HT-29 (cell line): ENCODE measurements at places on chromosomes 2 and 18.
A peak's percentile ranks its signal among the peaks of the same experiment; 100 is the strongest.

DNA sequence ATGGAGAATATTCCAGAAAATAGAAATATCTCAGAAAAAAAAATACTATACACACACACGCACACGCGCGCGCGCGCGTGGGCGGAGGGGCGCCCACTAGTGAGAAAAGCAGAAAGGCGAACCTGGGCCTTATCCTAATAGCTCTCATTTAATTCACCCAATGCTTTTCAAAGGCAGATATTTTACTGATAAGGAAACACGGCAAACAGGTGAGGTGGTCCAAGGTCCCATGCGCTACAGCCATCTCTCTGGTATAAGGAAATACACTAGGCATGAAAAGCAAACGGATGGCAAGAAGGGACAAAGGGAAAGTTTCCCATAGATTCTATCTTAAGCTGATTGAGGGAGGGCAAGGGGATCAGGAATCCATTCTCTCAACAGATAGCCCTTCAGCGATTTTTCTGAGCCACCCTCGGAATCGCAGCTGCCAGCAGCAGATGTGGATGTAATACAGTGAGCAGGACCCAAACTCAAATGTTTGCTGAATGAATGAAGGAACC is 136.7 kb downstream of the TMEM247 start:
- DNase-seq: peak; percentile 62

- DNase-seq: no peak
Observed at GRCh38 chr18:79156327-79156726, 87.1 kb downstream of the ATP9B start.

DNA sequence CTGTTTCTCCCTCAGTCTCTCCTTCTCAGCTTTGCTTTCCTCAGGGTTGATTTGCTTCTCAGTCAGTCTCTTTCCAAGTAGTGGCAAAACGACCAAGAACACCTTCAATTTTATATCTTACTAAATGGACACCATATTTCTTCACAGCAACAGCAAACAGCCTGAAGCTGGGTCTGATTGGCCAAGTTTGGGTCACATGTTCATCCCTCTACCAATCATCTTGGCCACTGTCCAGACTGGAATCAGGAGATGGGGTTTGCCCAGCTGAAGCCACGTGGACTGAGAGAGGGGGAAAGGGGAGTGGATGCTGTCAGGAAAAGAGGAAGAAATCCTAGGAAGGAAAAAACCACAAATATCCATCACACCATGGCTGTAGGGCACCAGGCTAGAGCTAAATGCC is 42.0 kb upstream of the ACMSD start:
- DNase-seq: no peak

- no peak for DNase-seq
Observed at GRCh38 chr18:21084511-21085078, 27.0 kb downstream of the ROCK1 start.

DNA sequence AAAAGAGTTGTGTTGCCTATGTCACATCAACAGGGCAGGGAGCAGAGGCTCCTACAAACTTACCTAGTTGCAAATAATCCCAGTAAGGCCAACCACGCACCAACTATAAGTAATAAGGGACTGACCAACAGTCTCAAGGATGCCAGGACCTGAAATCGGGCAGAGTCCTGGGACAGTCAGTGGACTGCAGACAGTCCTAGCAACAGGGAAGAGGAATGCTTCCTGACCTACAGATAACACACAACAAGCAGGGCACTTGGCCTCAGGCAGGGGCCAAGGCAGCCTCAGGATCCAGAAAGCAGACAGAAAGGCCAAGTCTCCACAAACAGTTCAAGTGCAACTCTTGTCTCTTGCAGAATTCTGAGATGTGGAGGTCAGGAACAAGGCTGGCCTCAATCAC is 56.2 kb downstream of the GALNT14 start:
- no peak for DNase-seq

DNA sequence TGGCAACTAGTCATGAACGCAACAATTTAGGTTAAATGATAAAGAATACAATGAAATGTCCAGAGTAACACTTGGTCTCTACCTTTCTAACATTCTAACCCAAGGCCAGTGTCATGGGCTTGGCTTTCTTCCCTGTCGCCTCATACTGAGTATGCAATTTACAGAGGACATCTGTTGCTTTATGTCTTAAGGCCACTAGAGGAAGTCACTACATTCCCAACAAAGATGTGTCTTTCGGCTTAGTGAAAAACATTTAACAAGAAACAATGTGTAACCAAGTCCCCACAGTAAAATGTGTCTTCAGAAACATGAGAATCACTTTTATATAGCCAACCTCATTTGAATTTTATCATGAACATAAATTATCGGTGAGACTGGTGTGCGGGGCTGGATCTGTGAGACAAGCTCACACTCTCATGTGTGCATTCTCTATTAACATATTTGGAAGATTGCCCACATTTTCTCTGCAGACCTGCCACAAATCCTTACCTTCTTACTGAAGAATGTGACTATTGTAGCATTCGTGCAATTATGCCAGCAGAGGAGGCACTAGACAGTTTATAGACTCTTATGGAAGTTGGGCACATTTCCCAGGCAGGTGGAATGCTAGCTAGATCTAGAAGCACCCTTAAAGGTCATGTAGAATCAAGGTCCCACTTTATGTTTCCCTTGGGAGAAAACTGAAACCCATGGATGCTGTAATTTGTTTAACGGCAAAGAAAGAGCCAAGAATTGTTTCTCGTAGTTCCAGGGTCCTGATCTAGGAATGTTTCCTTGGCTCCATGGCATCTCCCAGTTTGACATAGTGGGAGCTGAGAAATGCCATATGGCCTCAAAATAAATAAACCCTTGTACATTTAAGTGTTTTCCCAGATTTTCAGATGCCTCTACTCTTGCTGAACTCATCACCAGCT is 101.8 kb downstream of the CD226 start:
- DNase-seq: peak; percentile 9

DNA sequence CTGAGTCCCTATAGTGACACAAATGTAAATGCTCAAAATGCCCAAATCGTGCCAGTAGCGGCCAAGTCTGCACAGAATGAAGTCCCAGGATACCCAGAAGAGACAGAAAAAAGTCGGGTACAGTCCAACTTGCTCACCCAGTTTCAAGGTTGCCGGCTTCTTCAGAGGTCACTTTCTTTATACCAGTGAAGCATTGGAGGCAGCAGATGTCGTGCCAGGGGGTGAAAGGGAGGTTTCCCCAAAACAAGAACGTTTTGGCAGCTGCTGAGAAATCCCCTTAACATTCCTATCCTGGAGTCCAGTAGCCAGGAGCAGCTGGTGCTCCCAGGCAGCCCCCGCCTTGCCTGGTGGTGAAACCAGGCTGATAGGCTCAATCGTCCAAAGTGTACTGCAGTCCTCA is 58.1 kb upstream of the MCFD2 start:
- no peak for DNase-seq

DNA sequence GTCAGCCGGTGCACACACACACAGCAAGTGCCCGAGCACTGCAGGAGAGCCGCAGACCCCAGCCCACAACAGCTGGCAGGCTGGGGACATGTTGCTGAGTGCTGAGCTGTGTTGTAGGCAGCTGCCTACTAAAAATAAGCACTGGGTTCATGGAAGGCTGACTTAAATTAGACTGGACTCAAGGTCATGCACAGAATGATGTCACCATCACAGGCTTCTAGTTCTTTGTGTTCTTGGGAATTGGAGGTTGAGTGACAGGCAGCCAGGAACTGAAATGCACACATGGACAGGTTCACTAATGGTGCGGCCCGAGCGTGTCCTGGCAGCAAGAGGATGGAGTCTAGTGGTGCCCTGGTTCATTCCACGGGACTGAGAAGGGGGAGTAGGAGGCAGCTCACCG is 71.3 kb downstream of the VWA3B start:
- no peak for DNase-seq

DNA sequence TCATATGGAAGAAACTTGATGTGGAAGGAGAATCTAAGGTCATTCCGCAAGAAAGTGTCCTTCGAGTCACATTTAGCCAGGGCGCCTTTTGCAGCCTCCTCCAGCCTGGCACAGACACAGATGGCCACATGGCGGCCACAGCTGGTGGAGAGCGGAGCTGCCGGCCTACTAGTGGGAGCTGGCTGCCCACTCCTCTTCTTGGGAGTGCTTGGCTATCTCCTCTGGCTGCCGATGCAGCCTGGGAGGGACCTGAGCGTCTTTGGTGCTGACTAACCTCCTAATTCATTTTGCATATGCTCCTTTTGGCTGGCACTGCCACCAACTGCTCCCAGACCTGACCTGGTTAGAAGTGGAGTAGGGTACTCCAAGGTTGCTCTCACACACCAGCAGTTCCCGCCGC is 199.3 kb upstream of the MYT1L start:
- peak; percentile 5 for DNase-seq

GRCh38 chr2:134119117-134119712 is 134.7 kb upstream of the MGAT5 start:
- no peak for DNase-seq

DNA sequence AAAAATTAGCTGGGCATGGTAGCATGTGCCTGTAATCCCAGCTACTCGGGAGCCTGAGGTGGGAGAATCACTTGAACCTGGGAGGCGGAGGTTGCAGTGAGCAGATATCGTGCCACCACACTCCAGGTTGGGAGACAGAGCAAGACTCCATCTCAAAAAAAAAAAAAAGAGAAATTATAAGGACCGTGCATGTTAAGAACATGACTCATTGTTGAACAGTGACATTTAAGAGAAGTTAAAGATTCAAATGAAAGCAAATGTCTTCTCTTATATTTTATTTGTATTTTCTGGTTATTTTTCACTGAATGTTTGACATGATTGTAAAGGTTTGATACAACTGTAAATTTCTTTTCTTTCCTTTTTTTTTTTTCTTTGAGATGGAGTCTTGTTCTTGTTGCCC is 69.6 kb downstream of the APLF start:
- no peak for DNase-seq

DNA sequence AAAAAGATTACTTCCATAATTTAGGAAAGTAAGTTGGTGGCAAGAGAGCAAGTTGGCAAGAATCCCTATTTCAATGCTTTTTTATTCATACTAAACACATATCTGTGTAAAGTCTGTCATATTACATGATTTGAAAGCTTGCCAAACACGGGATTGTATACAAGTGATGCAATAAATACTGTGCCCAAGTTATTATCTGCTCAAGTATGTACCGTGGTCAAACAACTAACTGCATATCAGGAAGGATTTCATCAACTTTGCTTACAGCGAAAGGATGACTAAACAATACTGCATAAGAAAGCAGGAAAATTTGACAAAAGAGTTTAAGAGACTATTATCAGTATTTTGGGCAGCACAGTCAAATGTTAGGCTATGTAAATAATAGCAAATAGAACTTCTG is 69.6 kb upstream of the SCN1A start:
- DNase-seq: no peak

GRCh38 chr2:234492717-234493485 is 4.0 kb downstream of the ARL4C start:
- no peak for DNase-seq

DNA sequence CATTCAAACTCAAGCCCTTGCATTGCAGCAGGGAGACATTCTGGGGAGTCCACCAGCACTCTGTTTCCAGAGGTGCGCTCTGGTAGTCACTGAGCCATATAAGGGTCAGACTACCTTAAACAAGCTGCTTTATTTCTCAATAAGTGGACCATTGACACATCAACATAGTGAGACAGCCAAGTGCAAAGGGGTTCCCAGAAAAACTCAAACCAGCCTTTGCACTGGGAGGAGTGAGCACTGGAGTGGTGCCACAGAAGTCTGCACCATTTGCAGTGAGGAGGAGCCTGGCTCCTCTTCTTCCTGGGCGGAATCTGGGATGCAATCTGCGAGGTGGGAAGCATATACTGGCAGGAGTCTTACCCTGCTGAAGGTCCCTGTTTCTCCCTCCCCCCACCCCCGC is 86.4 kb downstream of the OSR1 start:
- no peak for DNase-seq

GRCh38 chr2:152542995-152543481 is 174.2 kb downstream of the PRPF40A start:
- DNase-seq: no peak

DNA sequence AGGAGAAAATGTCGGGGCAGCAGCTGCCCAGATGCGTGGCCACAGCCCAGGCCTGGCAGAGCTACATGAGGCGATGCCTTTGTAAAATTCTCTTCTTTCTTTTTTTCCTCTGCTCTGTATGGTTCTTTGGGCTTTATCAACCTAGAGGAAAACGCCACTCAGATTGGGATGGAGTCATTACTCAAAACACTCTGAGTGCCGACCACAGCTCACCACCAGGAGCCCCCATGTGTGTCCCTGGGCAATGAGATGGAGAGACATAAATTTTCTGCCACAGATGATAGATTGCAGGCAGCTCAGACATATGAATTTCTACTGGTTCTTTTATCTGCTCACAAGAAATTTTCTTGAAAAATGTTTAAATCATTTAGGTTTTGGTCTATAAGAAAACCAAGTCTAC is 56.0 kb downstream of the PARD6G start:
- DNase-seq: no peak

DNA sequence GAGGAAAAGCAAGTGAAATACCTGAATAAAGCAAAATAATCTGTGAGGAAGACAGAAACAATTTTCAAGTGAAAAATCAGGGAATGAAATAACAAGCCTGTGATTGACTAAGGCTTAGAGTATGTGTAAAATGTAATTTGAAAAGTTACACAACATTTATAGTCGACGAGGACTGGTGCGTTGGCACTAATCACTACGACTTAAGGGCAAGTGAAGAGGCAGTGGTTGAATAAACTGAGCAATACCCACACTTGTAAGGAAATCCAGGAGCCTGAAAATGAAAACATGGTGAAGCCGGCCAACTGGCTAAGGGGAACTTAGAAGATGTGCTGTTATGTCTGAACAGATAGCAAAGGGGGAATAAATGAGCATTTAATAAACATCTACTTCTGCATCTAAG is 13.4 kb downstream of the DOK1 start:
- no peak for DNase-seq
